Left colon (tissue), 2 donors: ENCODE measurements at places on chromosomes 5 and 9. TPM values are rescaled to one million over a fixed set of nuclear protein-coding genes. Genes with fewer than 3 reads are reported as not detected.

GRCh38 chr5:160799184-160799583, 52.8 kb downstream of the ATP10B start:
- DNase-seq = no peak

GRCh38 chr5:130002876-130003275, 98.6 kb downstream of the CHSY3 start:
- DNase-seq = no peak

DNA sequence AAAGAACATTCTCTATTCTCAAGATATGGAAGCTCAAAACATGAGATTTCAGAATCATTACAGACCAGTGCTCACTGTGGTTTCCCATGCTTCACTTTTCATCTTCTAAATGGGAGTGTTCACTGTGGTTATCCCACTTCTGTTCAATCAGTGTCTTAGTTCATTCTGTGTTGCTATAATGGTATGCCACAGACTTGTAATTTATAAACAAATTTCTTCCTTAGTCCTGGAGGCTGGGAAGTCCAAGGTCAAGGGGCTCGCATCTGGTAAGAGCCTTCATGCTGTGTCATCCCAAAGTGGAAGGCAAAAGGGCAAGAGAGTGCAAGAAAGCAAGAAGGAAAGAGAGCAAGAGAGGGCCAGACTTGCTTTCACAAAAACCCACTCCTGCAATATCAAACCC, 146.3 kb downstream of the TTC39B start:
- no peak for DNase-seq

- peak; percentile 32 for DNase-seq
These were observed 60.9 kb upstream of the GDNF start for GRCh38 chr5:37900692-37901091.

DNA sequence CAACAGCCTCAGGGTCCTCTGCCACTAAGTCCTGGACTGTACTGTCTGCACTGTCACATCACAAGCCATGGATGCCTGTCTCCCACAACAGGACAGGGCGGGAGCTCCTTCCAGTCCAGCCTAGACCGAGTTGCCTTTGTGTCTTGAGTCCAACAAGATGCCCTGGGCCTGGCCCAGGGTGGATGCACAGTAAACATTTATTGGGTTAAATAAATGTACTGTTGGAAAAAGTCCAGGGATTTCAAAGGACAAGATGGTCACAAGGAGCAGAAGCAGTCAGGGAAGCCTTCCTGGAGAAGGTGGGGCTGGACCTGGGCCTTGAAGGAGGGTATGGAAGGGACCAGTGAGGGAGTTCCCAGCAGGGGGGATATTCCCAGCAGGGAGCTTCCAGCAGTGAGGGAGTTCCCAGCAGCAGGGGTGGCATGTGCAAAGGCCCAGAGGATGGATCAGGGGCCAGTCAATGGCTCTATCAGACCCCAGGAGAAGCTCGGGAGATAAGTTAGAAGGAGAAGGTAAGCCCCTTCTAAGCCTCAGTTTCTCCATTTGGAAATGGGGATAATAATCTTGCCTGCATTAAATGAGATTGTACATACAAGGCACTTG, 72.7 kb upstream of the NEURL1B start:
- DNase-seq = peak; percentile 53

GRCh38 chr9:7289773-7290172, 509.8 kb downstream of the DMAC1 start:
- no peak for DNase-seq

GRCh38 chr9:137650259-137650658, 31.5 kb downstream of the EHMT1 start:
- DNase-seq = no peak

GRCh38 chr5:109161914-109162683, 247.7 kb downstream of the PJA2 start:
- no peak for DNase-seq

GRCh38 chr5:59346514-59346913, 547.0 kb downstream of the PDE4D start:
- DNase-seq = no peak

- DNase-seq = no peak
These were observed 27.0 kb downstream of the TCF7 start for GRCh38 chr5:134141331-134142050.

- no peak for DNase-seq
These were observed 37.0 kb downstream of the CXXC5 start for GRCh38 chr5:139684881-139685749.

- no peak for DNase-seq
These were observed 575.2 kb downstream of the ISL1 start for GRCh38 chr5:51958473-51958872.

- no peak for DNase-seq
These were observed 70.5 kb downstream of the DMRT2 start for GRCh38 chr9:1120500-1121165.

GRCh38 chr9:91320299-91320698, 41.4 kb downstream of the AUH start:
- DNase-seq = no peak

GRCh38 chr9:33140401-33141360, 26.5 kb downstream of the B4GALT1 start:
- no peak for DNase-seq

DNA sequence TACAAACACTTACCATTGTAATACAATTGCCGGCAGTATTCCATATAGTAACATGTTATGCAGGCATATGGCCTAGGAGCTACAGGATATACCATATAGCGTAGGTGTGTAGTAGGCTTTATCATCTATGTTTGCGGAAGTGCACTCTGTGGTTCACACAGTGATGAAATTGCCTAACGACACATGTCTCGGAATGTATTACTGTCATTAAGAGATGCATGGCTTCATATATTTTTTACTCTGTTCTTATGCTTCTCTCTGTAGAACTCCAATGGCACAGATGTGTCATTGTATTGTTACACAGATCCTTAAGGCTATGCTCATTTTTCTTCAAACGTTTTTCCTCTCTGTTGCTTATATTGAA, 19.2 kb upstream of the ANKRD18A start:
- no peak for DNase-seq

- no peak for DNase-seq
These were observed 133.0 kb upstream of the TUT7 start for GRCh38 chr9:86486891-86487837.

DNA sequence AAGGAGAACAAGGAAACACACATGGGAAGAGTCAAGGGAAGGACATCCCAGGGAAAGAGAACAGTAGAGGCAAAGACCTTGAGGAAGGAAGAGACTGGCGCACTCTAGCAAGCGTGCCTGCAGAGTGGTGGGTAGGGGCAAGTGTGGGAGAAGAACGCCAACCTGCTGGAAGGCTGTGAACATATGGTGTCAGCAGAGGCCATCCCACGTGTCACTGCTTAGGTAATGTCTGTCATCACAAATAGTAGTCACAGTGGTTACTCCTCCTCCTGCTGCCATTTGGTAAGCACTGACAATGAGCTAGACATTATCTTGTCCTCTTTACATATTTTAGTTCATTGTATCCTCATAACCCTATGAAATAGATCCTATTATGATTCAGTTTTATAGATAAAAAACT, 206.4 kb upstream of the TRIM32 start:
- no peak for DNase-seq

DNA sequence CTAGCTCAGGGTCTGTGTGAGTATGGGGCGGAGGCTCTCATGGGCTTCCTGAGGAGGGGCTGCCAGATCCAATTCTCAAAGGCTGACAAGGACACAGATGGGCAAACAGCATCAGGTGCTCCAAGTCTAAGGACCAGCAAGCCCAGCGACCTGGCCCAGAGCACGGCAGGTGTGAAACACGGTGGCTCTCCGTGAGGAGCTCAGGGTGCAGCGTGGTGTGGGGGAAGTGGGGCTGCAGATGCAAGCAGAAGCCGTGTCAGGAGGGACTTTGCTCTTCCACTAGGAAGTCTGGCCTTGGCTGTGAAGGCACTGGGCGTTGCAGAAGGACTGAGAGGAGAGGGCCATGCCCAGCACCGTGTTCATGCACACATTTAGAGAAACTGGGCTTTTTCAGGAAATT, 420.0 kb downstream of the GADD45G start:
- no peak for DNase-seq

DNA sequence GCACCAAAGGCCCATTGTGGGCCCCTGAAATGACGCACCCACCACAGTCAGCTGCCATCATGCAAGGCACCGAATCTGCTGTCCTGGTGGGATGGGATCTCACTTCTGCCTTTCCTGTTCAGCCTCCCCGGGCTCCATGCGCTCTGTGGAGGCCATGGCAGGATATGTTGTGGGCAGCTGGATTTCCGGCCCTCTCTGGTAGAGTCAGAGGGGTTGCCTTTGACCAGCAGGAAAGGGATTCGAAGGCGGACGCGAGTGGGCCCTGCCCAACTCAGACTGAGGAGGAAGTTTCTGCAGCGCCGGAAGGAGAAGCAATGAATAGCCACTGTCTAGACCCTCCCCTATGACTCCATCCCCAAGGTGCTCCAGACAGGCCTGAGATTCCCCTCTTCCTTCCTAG, 35.5 kb downstream of the GADD45G start:
- no peak for DNase-seq

GRCh38 chr9:115209601-115210306, 91.8 kb upstream of the TNC start:
- DNase-seq = no peak

DNA sequence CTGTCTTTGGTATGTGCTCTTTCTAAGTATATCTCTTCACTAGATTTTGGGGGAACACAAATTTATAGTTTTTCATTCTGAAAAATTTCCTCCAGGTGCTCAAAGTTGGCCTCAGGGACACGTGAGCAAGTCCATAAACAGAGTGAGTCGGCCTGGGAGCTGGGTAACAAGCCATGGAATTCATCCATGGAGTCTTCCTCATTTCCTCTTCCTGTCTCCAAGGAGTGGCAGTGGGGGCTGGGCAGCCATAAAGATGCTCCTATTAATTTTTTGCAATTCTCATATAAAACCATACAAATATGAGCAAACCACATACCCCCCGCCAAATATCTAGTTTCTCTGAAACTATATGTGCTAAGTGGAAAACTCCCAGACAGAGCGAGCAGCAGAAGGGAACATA, 136.6 kb upstream of the OTULINL start:
- peak; percentile 59 for DNase-seq

GRCh38 chr5:36885566-36886485, 9.3 kb downstream of the NIPBL start:
- DNase-seq = no peak

- DNase-seq = no peak
These were observed 75.7 kb upstream of the GLIS3 start for GRCh38 chr9:4375424-4376200.

DNA sequence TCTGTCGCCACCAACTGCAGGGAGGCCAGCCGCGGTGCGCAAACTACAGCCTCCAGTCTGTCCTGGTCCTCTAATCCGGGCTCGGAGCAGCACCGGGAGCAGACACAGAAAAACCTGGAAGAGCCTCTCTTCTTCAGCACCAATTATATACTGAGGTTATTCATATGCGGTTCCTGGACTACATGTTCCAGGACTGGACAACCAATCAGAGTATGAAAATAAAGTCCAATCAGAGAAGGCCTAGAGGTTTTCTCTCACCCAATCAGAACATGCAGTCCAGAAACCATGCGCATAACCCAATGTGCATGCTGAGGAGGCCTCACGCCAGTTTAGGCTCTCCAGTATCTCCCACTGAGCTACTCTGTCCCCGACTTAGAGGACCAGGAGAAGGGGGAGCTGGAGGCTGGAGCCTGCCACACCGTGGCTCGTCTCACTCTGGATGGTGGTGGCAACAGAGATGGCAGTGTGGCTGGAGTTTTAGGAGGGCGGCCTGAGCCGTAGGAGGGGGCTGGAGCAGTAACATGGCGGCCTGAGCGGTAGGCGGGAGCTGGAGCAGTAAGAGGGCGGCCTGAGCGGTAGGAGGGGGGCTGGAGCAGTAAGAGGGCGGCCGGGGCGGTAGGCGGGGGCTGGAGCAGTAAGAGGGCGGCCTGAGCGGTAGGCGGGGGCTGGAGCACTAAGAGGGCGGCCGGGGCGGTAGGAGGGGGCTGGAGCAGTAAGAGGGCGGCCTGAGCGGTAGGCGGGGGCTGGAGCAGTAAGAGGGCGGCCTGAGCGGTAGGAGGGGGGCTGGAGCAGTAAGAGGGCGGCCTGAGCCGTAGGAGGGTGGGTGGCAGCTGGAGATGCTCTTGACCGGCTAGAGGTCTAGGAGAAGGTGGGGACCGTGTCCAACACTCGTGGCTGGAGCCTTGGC, 20.4 kb upstream of the TRIM52 start:
- no peak for DNase-seq

The SYK gene
- total RNA-seq = 59.7 TPM

The CCDC152 gene
- total RNA-seq = 0.09 TPM

The NR4A3 gene
- total RNA-seq = 0.61 TPM

The UCK1 gene
- 22.6 TPM for total RNA-seq

The ROPN1L gene
- not detected for total RNA-seq

The GADD45G gene
- total RNA-seq = 13.9 TPM

The OMD gene
- 3.0 TPM for total RNA-seq

The FBLL1 gene
- total RNA-seq = not detected

The PCDHA4 gene
- 0.39 TPM for total RNA-seq
